ENCODE measurements at places on chromosomes 3 and 15. TPM values are rescaled to one million over a fixed set of nuclear protein-coding genes. Genes with fewer than 3 reads are reported as not detected.
A peak's percentile ranks its signal among the peaks of the same experiment; 100 is the strongest.

- DNase-seq = no peak
Measured at GRCh38 chr3:193720169-193720568, 127.2 kb downstream of the OPA1 start.

DNA sequence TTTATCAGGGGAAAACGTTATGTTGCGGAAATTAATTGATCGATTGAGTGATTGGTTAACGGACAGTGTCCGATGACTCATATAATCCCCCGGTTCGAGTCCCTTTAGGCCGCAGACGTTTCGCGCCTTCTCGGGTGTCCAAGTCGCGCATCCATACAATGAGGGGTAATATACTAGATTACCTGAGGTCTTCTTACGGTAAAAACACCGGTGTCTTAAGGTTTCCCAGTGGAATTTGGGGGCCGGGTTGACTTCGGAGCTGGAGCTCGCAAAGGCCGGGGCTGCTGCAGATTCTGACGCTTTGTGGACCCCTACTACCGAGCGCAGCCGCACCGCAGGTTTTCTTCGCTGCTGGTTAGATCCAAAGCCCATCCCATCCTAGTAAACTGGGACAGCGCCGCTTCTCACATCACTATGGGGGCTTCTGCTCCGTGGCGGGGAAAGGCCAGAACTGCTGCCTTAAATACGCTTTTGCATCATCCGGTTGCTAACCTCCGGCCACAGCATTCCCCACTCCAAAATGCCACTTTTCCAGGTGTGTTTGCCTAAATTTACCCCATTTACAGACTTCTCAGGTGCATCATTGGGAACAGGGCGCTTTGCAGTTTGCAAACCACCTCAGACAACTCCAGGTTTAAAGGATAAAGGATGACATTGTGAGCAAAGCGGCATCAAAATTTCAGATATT lies 858 bp upstream of the SACM1L start:
- DNase-seq = no peak

DNA sequence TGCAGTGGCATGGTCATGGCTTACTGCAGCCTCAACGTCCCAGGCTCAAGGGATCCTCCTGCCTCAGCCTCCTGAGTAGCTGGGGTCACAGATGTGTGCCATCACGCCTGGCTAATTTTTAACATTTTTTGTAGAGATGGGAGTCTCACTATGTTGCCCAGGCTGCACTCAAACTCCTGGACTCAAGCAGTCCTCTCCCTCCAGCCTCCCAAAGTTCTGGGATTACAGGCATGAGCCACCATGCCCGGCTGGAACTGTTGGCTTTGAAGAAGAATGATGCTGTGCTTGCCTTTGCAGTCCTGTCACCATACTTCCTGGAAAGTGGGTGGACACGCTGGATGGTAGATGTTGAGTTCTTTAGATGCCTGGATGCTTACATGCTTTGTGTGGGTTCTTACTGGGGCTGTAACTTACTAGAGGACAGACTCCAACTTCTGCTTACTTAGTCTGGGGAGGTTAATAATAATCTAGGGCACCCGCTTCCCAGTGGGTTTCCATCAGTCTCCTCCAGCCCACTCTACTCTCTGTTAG lies 36.7 kb downstream of the IGF1R start:
- DNase-seq = no peak

DNA sequence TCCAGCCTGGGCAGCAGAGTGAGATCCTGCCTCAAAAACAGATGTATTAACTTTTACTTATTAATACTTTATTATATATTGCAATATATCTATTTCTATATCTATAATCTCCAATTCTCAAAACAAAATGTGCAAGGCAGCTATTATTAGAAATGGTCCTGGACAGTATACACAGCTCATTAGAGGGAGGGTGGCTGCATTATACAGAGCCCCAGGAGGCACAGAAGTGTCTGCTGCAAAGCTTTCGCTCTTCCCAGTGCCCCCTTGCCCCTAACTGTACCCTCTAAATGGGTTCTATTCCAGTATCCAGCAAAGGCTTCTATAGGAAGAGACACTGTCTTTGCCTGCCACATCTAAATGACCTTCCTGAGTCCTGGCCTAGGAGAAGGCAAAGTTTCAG lies 24.5 kb downstream of the ARL14 start:
- no peak for DNase-seq

Gene PRR23B
- total RNA-seq = not detected

- DNase-seq = no peak
Measured at GRCh38 chr3:165070682-165071081, 7.6 kb downstream of the SI start.

DNA sequence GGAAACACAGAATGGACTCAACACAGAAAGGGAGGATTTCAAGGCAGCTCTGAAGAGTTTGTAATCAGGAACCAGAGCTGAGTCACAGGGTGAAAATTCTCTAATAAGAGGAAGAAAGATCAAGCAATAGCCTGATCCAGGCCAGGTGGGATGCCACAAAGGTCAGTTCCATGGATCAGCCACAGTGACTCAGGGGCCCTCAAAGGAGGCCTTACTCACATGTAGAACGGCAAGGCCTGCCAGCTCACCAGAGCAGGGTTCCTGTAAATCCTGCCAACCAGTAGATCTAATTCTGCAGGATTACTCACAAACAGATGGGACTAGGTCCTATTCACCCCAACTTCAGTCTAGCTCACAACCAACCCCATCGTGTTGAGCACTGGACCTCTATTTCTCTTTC lies 78.3 kb upstream of the PPP2R3A start:
- no peak for DNase-seq

DNA sequence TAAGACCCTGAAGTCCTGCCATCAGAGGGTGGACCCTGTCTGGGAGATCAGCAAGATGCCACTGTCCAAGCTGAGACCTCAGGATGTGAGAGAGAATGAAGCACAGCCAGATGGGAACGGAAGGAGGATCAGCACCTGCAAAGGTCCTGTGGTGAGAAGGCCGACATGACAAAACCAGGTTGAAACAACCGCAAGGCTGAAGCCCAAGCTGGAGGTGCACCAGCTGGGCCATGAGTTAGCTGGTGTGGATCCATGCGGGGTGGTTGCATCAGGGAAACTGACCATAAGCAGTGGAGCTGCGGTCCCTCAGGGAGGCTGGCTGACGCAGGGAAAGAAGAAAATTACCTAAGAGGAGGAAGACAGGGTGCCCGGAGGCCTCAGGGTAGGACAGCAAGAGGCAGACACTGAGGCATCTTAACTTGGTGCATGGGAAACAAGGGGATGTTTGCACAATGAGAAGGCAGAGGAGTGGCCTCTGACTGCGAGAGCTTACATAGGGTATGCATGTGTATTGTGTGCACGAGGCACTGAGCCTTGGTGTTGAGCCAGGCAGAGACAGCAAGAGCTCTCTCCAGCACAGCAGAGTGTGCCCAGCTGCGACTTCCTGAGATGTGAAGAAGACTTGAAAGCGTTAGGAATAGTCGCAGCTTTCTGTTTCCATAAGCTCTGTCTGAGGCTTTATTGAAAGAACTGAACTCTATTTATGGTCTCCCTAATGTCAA lies 497.7 kb downstream of the OCA2 start:
- DNase-seq = no peak

GRCh38 chr3:135792174-135792573 lies 173.4 kb upstream of the PPP2R3A start:
- no peak for DNase-seq

GRCh38 chr3:108001457-108001856 lies 89.4 kb downstream of the CD47 start:
- DNase-seq = no peak

- no peak for DNase-seq
Measured at GRCh38 chr3:121545049-121545573, 677 bp downstream of the POLQ start.

GRCh38 chr3:130894986-130895280 lies 1.0 kb downstream of the ATP2C1 start:
- DNase-seq = no peak

GRCh38 chr3:128453501-128454309 lies 13.0 kb downstream of the DNAJB8 start:
- no peak for DNase-seq

GRCh38 chr3:9153904-9154619 lies 95.4 kb downstream of the SRGAP3 start:
- DNase-seq = peak; percentile 51

DNA sequence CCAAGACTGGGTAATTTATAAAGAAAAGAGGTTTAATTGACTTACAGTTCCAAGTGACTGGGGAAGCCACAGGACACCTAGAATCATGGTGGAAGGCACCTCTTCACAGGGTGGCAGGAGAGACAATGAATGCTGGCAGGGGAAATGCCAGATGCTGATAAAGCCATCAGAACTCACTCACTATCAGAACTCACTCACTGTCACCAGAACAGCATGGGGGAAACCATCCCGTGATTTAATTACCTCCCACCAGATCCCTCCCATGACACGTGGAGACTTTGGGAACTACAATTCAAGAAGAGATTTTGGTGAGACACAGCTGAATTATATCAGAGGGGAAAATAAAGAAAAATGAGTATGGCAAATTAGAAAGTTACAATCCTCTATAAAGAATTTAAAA lies 310.9 kb downstream of the BCHE start:
- no peak for DNase-seq

GRCh38 chr3:33958661-33959060 lies 160.2 kb downstream of the PDCD6IP start:
- DNase-seq = no peak

Gene PPM1L
- 30.2 TPM for total RNA-seq

Gene PRSS50
- total RNA-seq = not detected

Gene AGTR1
- 16.5 TPM for total RNA-seq

Gene SNTN
- not detected for total RNA-seq

Gene IQCF5
- total RNA-seq = not detected

GRCh38 chr3:38137615-38138348 lies 679 bp upstream of the MYD88 start:
- DNase-seq = no peak

- peak; percentile 78 for DNase-seq
Measured at GRCh38 chr15:79184465-79184892, 93.9 kb upstream of the RASGRF1 start.

DNA sequence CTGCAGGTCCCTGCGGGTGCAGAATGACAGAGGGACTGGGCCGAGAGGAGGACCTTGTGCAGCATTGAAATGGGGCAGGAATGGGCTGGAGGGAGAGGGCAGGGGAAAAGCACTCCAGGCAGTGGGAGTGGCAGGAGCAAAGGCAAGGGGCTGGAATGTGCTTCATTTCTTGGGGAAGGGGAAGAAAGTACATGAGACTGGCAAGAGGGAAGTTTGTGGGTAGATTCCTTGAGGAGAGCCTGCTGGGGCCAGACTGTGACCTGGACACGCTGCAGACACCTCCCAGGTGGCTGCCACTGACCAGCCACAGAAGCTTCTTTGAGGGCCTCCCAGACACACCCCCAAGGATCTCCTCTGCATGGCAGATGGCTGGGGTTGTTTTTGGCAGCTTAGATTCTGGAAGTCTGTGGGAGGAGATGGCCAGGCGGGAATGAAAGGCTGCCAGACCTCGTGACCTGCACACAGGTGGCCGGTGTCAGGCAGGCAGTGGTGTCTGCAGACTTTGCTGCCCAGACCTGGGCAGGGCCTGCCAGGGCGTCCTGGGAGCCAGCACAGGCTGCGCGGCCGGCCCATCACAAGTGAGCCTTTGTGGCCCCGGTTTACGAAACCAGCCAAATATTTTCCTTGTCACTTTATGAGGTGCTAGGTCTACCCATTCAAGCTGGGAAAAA lies 53.1 kb downstream of the SPSB4 start:
- DNase-seq = no peak

DNA sequence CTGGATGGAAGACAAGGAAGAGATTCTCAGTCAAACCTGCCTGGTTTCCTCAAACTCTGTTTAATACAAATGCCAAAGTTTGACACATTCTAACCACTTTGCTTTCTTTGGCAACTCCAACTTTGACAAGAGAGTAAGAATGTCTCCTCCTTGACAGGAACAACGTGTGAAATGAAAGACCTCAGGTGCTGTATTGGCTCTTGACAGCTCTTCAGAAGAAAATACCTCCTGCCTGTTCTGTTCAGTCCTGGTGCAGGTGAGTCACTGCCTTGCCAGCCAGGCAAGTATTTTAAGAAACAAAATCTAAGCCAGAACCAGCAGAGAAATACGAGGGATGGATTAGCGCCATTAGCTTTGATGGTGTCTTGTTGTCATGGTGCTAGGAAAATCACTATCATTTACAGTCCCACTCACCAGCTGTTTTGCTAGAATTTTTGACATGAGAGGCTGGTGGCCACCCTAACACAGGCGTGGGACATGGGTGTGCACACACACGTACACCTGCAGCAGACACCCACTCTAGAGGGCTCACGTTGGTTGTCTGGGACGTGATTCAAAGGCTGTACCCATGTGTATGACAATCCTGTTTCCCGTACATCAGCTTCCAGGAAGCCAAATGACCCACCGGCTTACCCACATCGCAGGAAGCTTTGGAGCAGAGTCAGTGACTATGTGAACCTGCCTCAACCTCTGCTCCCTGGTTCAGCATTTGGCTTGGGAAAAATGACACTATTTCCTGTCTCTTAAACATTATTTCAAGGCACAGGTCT lies 60.4 kb downstream of the CCNL1 start:
- DNase-seq = no peak

DNA sequence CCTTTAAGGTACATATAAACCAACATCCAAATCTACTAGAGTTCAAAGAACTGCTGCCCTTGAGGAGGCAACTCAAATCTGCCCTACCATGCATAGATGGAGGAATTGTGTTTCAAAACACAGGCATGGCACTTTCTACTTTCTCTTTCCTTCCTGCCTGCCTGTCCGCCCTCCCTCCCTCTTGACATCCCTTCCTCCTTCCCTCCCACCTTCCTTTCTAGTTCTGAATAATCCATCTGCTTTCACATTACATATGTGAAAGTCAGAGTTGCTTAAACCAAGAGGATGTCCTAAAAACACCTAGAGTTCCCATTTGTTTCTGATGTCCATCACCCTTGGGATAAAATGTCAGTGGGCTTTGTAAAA lies 537.6 kb downstream of the FOXP1 start:
- no peak for DNase-seq

Gene SCG3
- 0.15 TPM for total RNA-seq

DNA sequence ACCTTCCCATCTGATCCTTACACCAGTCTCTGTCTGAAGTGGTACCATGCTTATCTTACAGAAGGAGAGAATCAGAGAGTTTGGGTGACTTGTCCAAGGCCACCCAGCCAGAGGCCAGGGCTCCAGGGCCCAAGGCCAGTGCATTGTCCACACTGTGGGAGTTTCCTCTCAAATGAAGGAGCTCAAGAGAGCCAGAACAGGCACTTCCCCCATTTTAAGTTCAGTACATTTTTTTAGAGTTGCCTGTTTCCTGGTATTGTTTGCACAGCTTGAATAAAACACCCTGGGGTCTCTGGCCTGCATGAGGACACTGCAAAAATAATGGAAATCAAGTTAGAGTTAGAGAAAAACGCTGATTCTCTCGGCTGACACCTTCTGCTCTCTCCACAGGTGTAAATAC lies 284.0 kb downstream of the SQOR start:
- no peak for DNase-seq

Gene STX19
- not detected for total RNA-seq

DNA sequence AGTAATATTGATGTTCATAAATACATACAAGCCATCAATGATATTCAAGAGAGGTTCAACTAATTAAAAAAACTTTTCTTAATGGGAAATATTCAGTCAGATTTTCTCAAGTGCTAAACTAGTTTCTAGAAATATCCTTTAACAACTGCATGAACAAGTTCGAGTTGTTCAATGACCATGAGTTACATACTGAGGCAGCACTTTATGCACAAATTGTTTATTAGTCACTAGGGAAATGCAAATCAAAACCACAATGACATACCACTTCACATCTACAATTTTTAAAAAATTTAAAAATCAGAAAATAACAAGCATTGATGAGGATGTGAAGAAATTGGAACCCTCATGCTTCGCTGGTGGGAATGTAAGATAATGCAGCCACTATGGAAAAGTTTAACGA lies 62.4 kb downstream of the RAD18 start:
- no peak for DNase-seq

- no peak for DNase-seq
Measured at GRCh38 chr3:45124956-45125355, 21.2 kb downstream of the CDCP1 start.

GRCh38 chr3:14884665-14885064 lies 62.7 kb upstream of the NR2C2 start:
- no peak for DNase-seq

Measured in left cardiac atrium (tissue), 4 donors.